ENCODE measurements at places on chromosomes 5 and 9.

DNA sequence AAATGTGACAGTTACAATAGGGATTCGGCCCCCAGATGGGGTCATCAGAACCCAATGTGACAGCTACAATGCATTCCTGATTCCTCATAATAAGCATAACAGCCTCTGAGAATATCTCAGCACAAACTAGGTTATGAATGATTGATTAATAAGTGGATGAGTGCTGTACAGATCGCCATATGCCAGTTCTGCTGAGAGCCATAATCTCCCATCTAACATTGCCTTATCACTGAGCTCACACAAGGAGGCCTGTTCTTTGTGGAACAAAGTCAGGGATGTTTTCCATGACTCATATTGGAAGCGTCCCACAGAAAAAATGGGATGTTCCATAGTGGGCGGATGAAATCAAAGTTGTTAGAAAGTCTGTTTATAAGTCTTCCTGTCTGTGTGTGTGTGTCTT, 89.6 kb downstream of the KIF4B start:
- DNase-seq, result no peak

DNA sequence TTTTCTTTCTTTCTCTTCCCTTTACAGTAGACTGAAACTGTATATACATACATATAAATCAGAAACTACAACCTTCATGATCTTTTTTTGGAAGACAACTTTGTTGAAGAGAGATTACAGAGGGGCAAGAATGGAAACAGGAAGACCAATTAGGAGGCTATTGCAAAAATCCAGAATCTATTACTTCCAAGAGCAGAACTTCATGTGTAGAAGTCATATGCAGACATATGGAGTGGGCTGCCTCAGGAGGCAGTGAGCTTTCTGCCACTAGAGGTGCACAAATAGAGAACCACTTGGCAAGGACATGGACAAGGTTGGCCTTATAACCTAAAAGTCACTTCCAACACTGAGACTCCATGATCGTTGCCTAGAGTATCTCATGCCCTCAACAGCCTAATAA, 157.8 kb upstream of the NR4A3 start:
- no peak for DNase-seq

GRCh38 chr9:2418619-2419018, 203.0 kb upstream of the VLDLR start:
- DNase-seq, result no peak

DNA sequence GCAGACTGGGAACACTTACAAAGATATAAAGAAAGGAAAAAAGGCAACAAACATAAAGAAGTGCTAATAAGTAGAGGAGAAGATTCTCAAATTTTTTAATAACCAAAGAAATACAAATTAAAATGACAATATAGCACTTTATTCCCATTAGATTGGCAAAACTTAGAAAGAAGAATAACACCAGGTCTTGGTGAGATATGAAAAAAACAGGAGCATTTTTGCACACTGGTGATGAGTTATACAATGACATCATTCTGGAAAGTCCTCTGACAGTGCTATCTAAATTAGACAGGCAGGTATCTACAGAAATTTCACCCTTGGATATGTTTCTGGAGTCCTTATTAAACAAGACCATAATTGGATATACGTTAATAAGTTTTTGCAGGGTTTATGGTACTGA, 9.5 kb upstream of the SFXN1 start:
- DNase-seq, result no peak

DNA sequence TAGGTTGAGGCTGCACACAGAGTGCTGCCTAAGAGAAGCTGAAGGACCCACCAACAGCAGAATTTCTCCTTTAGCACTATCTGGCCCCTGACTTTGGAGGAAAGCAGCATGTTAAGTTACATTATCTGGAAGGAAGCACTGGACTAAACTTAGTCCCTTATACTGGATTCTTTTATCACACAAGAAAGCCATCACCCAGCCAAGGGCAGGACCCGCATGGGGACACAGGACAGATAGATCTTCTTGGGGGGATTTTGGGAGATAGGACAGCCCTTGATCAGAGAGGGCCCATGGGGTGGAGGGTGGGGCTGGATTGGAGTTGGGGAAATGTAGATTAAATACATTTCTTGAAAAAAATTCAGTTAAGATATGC, 14.4 kb downstream of the ANKRD33B start:
- no peak for DNase-seq

DNA sequence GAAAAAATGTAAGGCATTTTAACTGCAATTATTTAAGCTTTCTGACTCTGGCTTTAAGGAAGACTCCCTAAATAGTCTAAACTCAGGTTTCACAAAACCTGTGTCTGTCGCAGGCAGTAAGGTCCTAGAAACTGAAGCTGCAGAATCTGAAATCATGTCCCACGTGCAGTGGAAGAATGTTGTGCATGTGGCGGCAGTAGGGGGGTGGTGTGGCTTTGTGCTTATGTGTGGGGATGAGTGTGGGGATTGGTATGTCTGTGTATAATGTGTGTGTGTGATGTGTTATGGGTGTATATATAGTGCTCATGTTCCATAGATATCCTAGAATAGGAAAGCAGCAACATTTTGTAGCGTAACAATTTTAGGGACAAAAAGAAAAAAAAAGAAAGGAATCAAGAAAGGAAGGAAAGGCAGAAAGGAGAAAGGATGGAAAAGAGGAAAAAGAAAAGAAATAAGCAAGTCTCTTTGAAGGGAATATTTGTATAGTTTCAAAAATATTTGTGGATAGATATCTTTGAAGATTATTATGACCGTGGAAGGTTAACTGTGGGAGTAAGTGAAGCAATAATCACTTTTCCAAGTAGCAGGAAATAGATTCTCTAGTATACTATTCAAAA, 6.6 kb downstream of the ANKDD1B start:
- DNase-seq, result no peak

GRCh38 chr9:34493972-34494535, 28.7 kb downstream of the ENHO start:
- no peak for DNase-seq

DNA sequence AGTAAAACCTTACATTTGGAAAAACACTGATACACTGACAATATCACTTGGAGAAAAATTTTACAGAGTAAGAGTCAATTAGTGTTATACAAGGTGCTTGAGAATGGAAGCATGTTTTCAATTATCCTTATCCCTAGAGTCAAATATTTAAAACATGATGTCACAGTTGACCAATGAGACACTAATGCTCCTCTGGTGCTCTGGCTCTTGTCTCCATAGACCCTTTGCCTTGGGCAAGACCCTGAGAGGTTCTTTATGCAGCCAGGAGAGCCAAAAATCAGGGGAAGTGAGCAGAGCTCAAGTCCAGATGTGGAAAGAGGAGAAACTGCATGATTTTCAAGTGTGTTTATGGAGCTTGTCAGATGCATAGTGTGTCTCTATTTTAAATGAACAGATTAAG, 153.9 kb downstream of the MARCHF11 start:
- DNase-seq, result no peak

GRCh38 chr5:6638236-6638635, 5.0 kb downstream of the SRD5A1 start:
- no peak for DNase-seq

All from activated effector memory CD4-positive, alpha-beta T cell treated with Interleukin-2 at 50 U/mL for 16 hours (primary cell).